ENCODE measurements at places on chromosomes 1 and 21. TPM values are rescaled to one million over a fixed set of nuclear protein-coding genes. Genes with fewer than 3 reads are reported as not detected.

- no peak overlapping the region for H3K4me3 ChIP-seq
- H3K36me3 ChIP-seq: no peaks in the 10 kb centered on the region
- H3K4me1 ChIP-seq: no peaks in the 10 kb centered on the region
- no peak for DNase-seq
Measured at GRCh38 chr1:215647738-215648137, 80.6 kb downstream of the KCTD3 start.

DNA sequence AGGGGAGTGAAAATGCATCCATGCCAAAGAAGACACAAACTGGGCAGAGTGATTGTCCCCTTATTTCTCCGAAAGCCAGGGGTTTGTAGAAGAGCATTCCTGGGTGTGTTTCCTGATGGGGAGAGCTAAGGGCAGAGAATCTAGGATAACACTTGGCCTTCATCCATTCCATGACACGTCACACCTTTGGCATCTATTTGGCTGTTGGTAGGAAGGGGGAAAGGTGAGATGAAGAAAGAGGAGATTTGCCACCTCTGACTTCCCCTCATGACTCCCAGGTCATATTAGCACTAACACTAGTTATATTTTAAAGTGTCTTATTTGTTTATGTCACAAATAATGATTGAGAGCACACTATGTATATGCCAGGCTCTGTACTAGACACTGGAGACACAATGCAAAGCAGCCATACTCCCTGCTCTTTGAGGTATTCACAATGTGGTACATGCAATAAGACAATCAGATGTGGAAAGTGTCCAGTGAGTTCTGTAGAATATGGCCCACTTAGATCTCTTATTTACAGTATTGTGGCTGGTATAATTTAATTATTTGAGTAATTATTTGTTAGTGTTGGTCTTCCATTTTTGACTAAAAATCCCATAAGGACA is 54.5 kb upstream of the GADD45A start:
- H3K27ac ChIP-seq: no peak overlapping the region
- H3K4me1 ChIP-seq: no peaks in the 10 kb centered on the region
- no peak overlapping the region for H3K4me3 ChIP-seq
- no peaks in the 10 kb centered on the region for H3K27me3 ChIP-seq
- no peak for DNase-seq

DNA sequence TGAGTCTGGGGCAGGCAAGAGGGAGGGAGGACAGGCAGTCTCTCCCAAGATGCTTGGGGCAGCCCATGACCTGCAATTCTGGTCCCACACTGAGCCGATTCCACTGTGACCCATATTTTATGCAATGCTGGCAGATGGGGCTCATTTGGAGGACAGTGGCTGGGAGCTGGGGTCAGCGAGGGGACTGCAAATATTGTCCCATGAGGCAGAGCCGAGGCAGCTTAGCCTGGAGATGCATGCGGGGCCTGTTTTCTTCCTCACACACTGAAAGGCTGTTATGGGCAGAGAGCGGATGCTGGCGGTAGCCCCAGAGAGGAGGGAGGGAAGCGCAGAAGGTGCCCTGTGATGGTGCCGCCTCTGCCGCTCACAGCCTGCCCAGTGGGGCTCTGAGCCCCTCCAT is 128.5 kb upstream of the POU3F1 start:
- DNase-seq: no peak
- no peak overlapping the region for H3K4me3 ChIP-seq
- no peaks in the 10 kb centered on the region for H3K36me3 ChIP-seq
- H3K4me1 ChIP-seq: no peaks in the 10 kb centered on the region

DNA sequence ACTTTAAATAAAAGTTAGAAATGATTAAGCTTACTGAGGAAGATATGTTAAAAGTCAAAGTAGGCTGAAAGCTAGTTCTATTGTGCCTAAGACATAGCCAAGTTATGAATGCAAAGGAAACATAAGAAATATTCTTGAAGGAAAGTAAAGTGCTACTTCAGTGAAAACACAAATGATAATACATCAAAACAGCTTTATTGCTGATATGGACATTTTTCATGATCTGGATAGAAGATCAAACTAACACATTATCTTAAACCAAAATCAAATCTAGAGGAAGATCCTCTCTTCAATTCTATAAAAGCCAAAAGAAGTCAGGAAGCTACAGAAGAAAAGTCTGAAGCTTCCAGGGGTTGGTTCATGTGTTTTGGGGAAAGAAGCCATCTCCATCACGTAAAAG is 545.9 kb downstream of the COL11A1 start:
- no peak overlapping the region for H3K27ac ChIP-seq
- H3K4me3 ChIP-seq: no peak overlapping the region
- H3K27me3 ChIP-seq: no peaks in the 10 kb centered on the region
- H3K36me3 ChIP-seq: no peaks in the 10 kb centered on the region
- DNase-seq: no peak

- no peaks in the 10 kb centered on the region for H3K4me1 ChIP-seq
- no peak for DNase-seq
- H3K27ac ChIP-seq: no peak overlapping the region
- H3K27me3 ChIP-seq: no peaks in the 10 kb centered on the region
Measured at GRCh38 chr1:117658676-117659075, 52.8 kb downstream of the TENT5C start.

DNA sequence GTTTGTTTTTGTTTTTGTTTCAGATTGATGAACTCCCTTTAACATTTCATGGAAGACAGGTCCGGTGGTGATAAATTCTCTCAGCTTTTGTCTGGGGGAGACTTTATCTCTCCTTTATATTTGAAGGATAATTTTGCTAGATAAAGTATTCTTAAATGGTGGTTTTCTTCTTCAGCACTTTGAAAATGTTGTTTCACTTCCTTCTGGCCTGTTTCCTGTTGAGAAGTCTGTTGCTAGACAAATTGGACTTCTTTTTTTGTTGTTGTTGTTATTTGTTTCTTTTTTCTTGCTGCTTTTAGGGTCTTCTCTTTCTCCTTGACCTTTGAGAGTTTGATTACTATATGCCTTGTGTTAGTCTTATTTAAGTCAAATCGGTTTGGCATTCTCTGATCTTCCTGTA is 50.8 kb downstream of the CRP start:
- H3K27me3 ChIP-seq: no peaks in the 10 kb centered on the region
- H3K27ac ChIP-seq: no peak overlapping the region
- no peak for DNase-seq
- no peaks in the 10 kb centered on the region for H3K4me1 ChIP-seq

DNA sequence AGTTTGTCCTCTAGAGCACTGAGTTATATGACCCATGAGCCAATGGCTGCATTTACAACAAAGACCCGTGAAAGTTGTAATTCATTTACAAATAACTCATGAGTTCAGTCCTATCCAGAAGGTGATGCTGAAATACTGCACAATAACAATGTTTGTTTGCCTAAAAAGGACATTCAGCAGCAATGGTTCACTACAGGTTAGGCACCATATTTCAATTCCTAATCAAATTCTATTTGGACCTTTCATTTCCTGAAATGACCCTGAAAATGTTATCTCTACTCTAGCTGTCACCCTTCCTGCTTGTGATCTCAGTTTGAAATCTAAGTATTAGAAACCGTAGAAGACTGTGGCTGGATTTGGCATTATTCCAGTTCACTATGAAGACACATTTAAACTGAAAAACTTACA is 191.2 kb upstream of the SAMSN1 start:
- H3K4me3 ChIP-seq: no peak overlapping the region
- H3K4me1 ChIP-seq: no peaks in the 10 kb centered on the region
- H3K27ac ChIP-seq: no peak overlapping the region

DNA sequence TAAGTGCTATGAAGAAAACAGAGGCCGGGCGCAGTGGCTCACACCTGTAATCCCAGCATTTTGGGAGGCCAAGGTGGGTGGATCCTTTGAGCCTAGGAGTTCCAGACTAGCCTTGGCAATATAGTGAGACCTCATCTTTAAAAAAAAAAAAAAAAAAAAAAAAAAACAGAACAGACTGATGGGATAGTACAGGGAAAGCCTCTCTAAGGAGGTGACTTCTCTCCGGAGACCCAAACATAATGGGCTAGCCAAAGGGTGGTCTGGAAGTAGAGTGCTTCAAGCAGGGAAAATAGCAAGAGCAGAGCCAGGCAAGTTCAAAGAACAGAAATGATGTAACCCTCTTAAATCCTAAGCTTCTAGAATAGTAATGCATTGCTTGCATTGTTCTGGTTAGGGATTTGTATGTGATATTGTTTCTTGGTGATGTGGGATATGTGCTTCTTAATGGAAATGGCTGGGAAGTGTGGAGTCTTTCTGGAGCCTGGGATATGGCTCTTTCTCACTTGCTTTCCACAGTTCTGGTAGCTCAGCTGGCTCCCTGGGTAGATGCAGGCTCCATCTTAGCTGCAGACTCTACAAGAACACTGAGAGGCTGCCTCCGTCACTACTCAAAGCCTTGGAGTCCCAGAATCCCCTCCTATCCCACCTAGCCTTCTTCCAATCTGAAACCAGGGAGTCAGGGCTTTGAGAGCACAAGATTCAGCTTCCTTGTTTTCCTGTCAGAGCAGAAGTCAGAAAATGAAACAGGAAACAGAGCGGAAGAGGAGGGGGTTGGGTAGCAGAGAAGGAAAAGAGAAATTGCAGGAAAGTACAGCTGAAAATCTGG is 1.9 kb upstream of the PIGV start:
- no peak for DNase-seq
- H3K4me1 ChIP-seq: no peaks in the 10 kb centered on the region
- H3K4me3 ChIP-seq: no peak overlapping the region

GRCh38 chr1:41809692-41810091 is 109.0 kb downstream of the HIVEP3 start:
- no peak overlapping the region for H3K4me3 ChIP-seq
- H3K27ac ChIP-seq: no peak overlapping the region
- H3K36me3 ChIP-seq: no peaks in the 10 kb centered on the region
- no peak for DNase-seq

GRCh38 chr1:36553591-36554322 is 71.0 kb upstream of the CSF3R start:
- H3K4me1 ChIP-seq: no peaks in the 10 kb centered on the region
- H3K4me3 ChIP-seq: no peak overlapping the region
- DNase-seq: peak; percentile 57
- no peak overlapping the region for H3K27ac ChIP-seq
- no peaks in the 10 kb centered on the region for H3K27me3 ChIP-seq

- H3K27ac ChIP-seq: no peak overlapping the region
- DNase-seq: no peak
- H3K4me3 ChIP-seq: peak overlapping the region; percentile 34
Measured at GRCh38 chr1:193418745-193419058, 232.3 kb upstream of the B3GALT2 start.

GRCh38 chr1:151553659-151554058 is 13.6 kb downstream of the TUFT1 start:
- H3K4me1 ChIP-seq: peaks cover 8% of the 10 kb centered on the region
- H3K4me3 ChIP-seq: no peak overlapping the region
- no peaks in the 10 kb centered on the region for H3K27me3 ChIP-seq
- no peak overlapping the region for H3K27ac ChIP-seq

DNA sequence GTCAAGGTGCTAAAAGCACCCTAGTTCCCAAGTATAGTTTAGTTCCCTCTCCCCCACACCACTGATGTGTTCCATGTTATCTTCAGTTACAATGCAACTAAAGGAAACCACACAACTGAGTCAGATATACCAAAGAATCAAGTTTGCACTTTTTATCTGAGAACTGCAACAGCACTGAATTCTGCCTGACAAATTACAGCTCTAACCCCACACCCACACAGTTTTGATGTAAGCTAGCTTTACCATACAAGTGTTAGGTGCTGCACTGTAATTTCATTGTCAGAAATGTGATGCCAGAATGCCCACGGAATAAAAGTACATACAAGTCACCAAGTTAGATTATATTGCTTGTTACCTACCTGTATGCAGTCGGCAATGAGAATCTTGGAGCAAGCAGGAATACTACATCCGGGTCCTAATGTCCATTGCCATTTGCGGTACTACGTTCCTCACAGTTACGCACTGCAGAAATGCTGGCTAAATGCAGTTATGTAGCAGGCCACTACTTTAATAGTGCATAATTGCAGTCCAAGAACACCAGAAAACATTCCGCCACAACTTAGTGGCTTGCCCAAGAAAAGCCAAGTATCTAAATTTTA is 12.1 kb downstream of the SFPQ start:
- no peak overlapping the region for H3K27ac ChIP-seq
- no peak for DNase-seq
- H3K4me1 ChIP-seq: peaks cover 61% of the 10 kb centered on the region
- peaks cover 99% of the 10 kb centered on the region for H3K36me3 ChIP-seq
- H3K4me3 ChIP-seq: no peak overlapping the region
- H3K27me3 ChIP-seq: no peaks in the 10 kb centered on the region

- DNase-seq: no peak
- H3K36me3 ChIP-seq: no peaks in the 10 kb centered on the region
- H3K27ac ChIP-seq: no peak overlapping the region
- H3K4me1 ChIP-seq: peaks cover 15% of the 10 kb centered on the region
- no peaks in the 10 kb centered on the region for H3K27me3 ChIP-seq
- no peak overlapping the region for H3K4me3 ChIP-seq
Measured at GRCh38 chr1:231940116-231940515, 313.5 kb downstream of the DISC1 start.

GRCh38 chr1:47738560-47739182 is 258.5 kb downstream of the TRABD2B start:
- no peaks in the 10 kb centered on the region for H3K4me1 ChIP-seq
- no peak overlapping the region for H3K27ac ChIP-seq
- no peak overlapping the region for H3K4me3 ChIP-seq
- H3K27me3 ChIP-seq: no peaks in the 10 kb centered on the region
- DNase-seq: no peak
- H3K36me3 ChIP-seq: no peaks in the 10 kb centered on the region

DNA sequence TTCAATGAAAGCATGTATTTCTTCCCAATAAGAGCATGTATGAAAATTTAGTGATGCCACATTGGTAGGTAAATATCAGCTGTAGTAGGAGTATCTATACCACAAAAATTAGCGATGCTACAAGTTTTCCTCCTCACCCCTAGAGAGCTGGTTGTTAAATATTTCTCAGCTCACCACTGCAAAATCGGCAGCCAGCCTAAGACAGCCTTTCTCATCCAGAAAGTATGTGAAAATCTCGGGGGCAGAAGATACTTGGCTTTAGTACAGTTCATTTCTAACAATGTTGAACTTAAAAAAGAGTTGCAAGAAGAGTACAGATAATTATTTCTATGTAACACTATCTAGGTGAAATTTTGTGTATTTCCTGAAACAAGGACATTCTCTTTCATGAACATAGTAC is 235.4 kb downstream of the TPR start:
- no peaks in the 10 kb centered on the region for H3K27me3 ChIP-seq
- peak overlapping the region; percentile 64 for H3K27ac ChIP-seq
- H3K4me3 ChIP-seq: no peak overlapping the region
- DNase-seq: no peak

The NTMT2 gene
- not detected for total RNA-seq

The AZIN2 gene
- total RNA-seq: 1.4 TPM

The HEYL gene
- total RNA-seq: 4.3 TPM

The CIART gene
- 15.3 TPM for total RNA-seq

The FLG2 gene
- not detected for total RNA-seq

The PRAMEF20 gene
- total RNA-seq: not detected

The BROX gene
- total RNA-seq: 46.3 TPM

The FCGR3A gene
- 14.8 TPM for total RNA-seq

The SRSF10 gene
- 105 TPM for total RNA-seq

The SASS6 gene
- total RNA-seq: 5.3 TPM

The SCMH1 gene
- 52.4 TPM for total RNA-seq

The TSSK3 gene
- total RNA-seq: 2.2 TPM
